GM23248 (cell line): ENCODE measurements at places on chromosomes 7 and 10. TPM values are rescaled to one million over a fixed set of nuclear protein-coding genes. Genes with fewer than 3 reads are reported as not detected.

Gene ELN
- 539 and 568 TPM in 2 replicates for polyA plus RNA-seq

Gene OR9A2
- polyA plus RNA-seq, result not detected in 2 replicates

Gene GRM8
- not detected in 2 replicates for polyA plus RNA-seq

DNA sequence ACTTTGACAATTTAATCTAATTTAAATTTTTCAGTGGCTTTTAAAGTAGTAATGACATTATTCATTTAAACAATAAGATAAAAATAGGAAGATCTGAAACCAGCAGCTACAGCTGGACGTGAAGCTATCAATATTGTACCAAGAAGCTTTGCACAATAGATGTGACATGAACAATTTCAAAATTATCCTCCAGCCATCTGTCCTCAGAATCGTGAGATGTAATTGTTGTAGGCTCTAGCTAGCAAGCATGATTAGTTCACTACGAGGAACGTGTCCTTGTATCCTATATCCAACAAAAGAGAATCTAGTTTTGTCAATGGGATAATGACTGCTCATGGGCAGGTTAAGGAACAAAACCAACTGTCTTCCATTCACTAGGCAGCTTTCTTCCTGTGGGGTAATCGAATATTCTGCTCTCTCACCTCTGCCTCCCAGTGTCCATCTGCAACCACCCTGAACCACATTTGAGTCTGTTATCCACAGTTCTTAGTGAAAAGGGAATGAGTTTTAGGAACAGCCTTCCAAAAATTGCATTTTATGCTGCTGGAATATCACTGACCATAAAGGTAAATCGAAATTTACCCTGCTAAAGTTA lies 247.3 kb downstream of the PARD3 start:
- no peaks in the 10 kb centered on the region for H3K36me3 ChIP-seq
- DNase-seq, result no peak
- H3K27me3 ChIP-seq, result no peaks in the 10 kb centered on the region
- no peak overlapping the region for H3K27ac ChIP-seq
- H3K4me3 ChIP-seq, result no peak overlapping the region
- H3K4me1 ChIP-seq, result no peaks in the 10 kb centered on the region; the same call in 1 of the 2 replicates

DNA sequence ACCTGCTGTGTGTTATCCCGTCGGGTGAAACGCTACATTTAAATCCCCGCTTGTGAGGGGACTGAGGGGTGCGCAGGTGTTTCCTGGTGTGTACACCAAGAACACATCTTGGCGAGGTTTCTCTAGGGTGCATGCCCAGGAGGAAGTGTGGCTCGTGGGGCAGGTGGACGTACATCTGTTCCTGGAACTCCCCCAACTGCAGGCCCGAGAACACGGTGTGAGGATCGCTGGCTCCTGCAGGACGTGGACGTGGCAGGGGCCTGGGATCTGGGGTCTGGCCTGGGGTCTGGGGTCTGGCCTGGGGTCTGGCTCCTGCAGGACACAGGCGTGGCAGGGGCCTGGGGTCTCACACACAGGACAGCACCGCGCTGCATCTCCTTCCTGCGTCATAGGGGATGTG lies 10.1 kb downstream of the KNDC1 start:
- no peaks in the 10 kb centered on the region for H3K36me3 ChIP-seq
- no peak overlapping the region for H3K27ac ChIP-seq
- H3K4me1 ChIP-seq, result no peaks in the 10 kb centered on the region
- 0 out of 2 replicates have a peak, but pooled peaks cover 7% of the 10 kb centered on the region for H3K27me3 ChIP-seq
- no peak overlapping the region for H3K4me3 ChIP-seq
- DNase-seq, result no peak

GRCh38 chr7:81004098-81004497 lies 85.2 kb upstream of the SEMA3C start:
- no peaks in the 10 kb centered on the region for H3K27me3 ChIP-seq
- no peak overlapping the region for H3K4me3 ChIP-seq
- H3K27ac ChIP-seq, result peak overlapping the region; percentile 69
- H3K4me1 ChIP-seq, result peaks cover 11% of the 10 kb centered on the region
- no peaks in the 10 kb centered on the region for H3K36me3 ChIP-seq
- DNase-seq, result peak; percentile 92

DNA sequence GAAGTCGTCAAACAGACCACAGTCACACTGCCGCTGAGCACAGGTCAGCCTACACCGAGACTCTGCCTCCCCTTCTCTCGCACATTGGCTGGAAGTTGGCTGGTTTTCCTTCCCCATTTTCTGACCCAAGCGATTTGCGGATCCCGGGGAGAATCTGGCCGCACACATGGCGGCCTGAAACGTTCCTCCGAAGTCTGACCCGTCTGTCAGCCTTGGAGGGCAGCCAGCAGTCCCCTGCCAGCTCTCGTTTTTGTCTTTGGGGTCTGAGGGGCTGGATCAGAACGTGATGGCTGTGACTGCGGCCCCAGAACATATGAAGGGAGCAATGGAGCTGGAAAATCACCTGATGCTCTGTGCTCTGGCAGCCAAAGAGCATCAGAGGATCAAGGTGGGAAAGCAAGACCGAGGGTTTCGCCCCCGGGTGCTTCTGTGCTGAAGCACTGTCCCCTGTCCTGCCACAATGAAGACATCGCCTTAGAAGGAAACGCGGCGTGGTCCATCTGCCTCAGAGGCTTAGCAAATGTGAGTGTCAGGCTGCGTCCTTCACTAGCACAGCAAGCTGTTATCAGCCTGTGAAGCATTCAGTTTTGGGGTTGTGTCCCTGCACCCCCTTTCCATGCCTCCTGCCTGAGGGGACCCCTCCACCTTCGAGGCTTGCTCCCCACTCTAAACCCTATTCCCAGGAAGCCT lies 119.3 kb upstream of the SHH start:
- H3K27ac ChIP-seq, result no peak overlapping the region
- no peaks in the 10 kb centered on the region for H3K27me3 ChIP-seq
- no peak for DNase-seq
- H3K4me3 ChIP-seq, result no peak overlapping the region
- H3K4me1 ChIP-seq, result no peaks in the 10 kb centered on the region

DNA sequence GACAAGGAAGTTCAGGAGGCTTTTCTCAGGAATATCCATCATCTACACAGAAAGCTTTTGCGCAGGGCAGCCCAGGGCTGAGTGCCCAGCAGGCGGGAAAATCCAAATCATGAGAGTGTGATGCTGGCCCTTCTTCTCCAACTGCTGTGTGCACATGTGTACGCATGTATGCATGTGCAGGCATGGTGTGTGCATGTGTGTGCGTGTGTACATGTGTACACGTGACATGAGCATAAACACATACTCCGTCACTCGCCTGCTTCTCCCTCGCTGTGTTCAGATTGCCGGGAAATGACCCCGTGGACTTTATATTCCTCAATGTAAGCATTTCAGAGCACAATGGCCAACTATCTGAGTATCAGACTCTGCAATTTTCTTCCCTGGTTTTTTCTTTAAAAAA lies 85.1 kb downstream of the PRPF18 start:
- H3K27me3 ChIP-seq, result no peaks in the 10 kb centered on the region
- no peak for DNase-seq
- peaks cover 16% of the 10 kb centered on the region; the same call in 1 of the 2 replicates for H3K36me3 ChIP-seq

DNA sequence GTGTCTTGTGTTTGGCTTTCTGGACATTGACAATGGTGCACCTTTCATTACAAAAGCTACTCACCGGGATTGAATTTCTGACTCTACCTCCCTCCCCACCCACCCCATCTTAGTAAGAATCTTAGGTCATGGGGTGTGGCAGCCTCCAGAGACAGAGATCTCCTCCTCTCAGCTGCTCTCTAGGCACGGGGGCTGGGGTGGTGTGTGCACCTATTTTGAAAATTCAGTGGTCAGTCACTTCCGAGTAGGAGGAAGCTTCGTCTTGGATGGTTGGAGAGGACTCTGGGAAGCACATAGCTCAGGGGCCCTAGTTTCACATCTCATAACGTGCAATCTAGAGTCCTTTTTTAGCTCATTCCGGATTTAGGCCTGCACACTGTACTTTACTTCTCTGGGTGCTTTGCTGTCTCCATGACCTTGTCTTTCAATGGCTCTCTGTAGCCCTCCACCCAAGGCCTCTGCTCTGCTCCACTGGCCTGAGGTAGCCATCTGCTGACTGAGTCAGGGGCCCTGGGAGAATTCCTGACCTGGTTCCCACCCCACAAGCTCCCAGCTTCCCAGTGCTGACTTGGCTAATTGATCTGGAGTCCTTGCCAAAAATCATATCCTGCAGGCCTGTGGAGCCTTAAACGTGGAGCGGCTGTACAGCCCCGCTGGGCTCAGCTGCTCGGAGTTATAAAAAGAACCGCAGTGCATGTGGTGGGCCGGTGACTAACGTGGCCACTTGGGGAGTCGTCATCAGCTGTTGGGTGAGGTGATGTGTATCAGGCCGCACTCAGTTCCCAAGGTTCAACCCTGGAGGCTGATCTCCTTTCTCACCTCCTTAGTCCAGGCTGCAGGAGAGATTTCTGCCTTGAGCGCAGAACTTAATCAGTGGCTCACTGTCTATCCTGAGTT lies 19.3 kb upstream of the ADAMTS14 start:
- H3K27ac ChIP-seq, result peak overlapping the region; percentile 86
- peak; percentile 99 for DNase-seq
- H3K36me3 ChIP-seq, result no peaks in the 10 kb centered on the region
- no peaks in the 10 kb centered on the region for H3K27me3 ChIP-seq

DNA sequence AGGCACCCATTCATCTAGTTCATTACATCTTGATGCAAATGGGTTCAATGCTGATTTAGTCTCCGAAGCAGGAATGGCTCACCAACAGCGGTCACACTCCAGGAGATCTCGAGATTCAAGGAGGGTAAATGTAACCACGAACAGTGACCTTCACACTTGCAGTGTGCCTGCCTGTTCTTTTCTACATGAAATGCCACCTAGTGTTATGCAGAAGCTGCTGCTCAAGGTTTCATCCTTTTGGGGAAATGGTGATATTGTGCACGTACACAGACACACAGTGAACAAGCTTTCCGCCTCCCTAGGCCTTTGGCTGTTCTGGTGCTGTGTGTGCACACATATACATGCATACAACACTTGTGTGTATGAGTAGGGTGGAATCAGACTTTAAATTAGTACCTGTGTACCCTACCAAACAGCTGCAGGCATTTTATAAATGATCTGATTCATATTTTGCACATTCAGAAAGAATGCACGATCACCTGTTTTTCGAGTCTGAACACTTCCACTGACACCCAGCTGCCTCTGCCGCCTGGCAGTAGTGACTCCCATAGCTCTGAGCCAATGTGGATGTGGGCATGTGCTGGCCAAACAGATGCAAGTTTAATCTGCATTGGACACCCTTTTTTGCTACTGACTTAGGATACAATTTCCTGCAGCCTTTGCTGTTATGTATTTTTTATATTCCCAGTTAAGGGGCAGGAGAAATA lies 100.5 kb downstream of the TACC2 start:
- H3K27ac ChIP-seq, result no peak overlapping the region
- no peaks in the 10 kb centered on the region for H3K36me3 ChIP-seq
- no peaks in the 10 kb centered on the region for H3K4me1 ChIP-seq
